NCI-H1092 treated with DMSO at 0.1 percent for 48 hours (cell line): ENCODE measurements at places on chromosomes 7 and 10.

GRCh38 chr7:40843338-40843985 lies 708.7 kb downstream of the SUGCT start:
- DNase-seq: no peak

DNA sequence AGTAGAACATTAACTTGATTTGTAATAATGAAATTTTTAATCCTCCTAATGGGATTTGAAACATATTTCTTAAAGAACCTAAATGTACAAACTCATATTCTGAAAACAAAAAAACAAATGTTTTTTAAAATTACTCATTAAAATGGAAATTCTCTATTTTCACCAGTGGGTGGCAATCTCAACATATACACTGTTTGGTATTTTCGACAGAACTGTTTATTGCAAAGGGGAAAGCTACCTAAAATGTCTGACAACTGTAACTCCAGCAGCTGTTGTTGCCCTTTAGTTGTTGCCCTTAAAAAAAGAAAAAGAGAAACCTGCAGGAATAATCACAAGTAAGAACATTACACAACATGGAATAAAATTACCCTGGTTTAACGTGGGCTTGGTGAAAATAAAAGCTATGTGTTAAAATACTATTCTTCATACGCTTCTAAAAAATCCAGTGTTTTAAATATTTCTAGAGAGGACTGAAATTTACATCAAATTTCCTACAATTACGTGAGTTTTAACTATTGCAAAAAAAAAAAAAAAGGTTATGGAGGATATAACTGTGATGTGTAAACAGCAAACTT lies 54.5 kb downstream of the COL1A2 start:
- peak; percentile 93 for DNase-seq

GRCh38 chr10:124913167-124913566 lies 28.8 kb upstream of the ZRANB1 start:
- no peak for DNase-seq

DNA sequence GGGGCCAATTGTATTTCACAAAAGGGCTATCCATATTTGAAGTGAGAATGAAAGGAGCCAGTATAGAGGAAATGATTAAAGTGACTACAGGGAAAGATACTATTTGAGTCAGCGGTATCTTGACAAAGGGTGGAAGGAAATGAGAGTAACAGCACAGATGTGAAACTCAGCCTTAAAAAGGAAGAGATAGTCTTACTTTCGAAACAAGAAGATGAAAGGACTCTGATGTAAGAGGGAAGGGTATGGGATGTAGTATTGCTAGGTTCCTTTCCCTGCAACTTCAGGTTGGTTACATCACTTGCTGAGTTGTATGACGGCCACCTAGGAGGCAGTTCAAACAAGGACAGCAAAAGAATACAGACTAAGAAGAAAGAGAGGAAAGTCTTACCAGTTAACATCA lies 13.7 kb downstream of the CISD1 start:
- no peak for DNase-seq
